ENCODE measurements at places on chromosomes 1 and 21. TPM values are rescaled to one million over a fixed set of nuclear protein-coding genes. Genes with fewer than 3 reads are reported as not detected.

LORICRIN gene
- not detected for total RNA-seq

CELA3A gene
- not detected for total RNA-seq

TRAPPC10 gene
- total RNA-seq, result 54.7 TPM

ICOSLG gene
- 1.3 TPM for total RNA-seq

ZMYND12 gene
- total RNA-seq, result 0.85 TPM

SAMSN1 gene
- 82.6 TPM for total RNA-seq

POMGNT1 gene
- 61.4 TPM for total RNA-seq

IFI6 gene
- total RNA-seq, result 12.3 TPM

RAP1GAP gene
- total RNA-seq, result 0.44 TPM

TMEM234 gene
- total RNA-seq, result 10.9 TPM

FBLIM1 gene
- total RNA-seq, result not detected

TCHH gene
- total RNA-seq, result 0.11 TPM

ASPM gene
- total RNA-seq, result 18.3 TPM

CPT2 gene
- total RNA-seq, result 21.4 TPM

CDK18 gene
- total RNA-seq, result 1.4 TPM

RPF1 gene
- total RNA-seq, result 63.5 TPM

TMEM81 gene
- total RNA-seq, result 4.6 TPM

SH2D1B gene
- not detected for total RNA-seq

LCE6A gene
- total RNA-seq, result not detected

IARS2 gene
- total RNA-seq, result 80.8 TPM

SYPL2 gene
- total RNA-seq, result not detected

TEX38 gene
- total RNA-seq, result not detected

ZBTB37 gene
- total RNA-seq, result 10.4 TPM

LEFTY2 gene
- total RNA-seq, result not detected

OR10Z1 gene
- total RNA-seq, result not detected

HJV gene
- not detected for total RNA-seq

KLHDC7A gene
- total RNA-seq, result not detected

TNFRSF18 gene
- 97.1 TPM for total RNA-seq

SLC44A3 gene
- 0.47 TPM for total RNA-seq

PGLYRP4 gene
- not detected for total RNA-seq

INTS3 gene
- total RNA-seq, result 61.1 TPM

KLF17 gene
- not detected for total RNA-seq

APCS gene
- total RNA-seq, result not detected

CASQ2 gene
- not detected for total RNA-seq

C1QB gene
- total RNA-seq, result 0.20 TPM

OR2L5 gene
- total RNA-seq, result not detected

IRF6 gene
- 1.2 TPM for total RNA-seq

PAQR6 gene
- 1.9 TPM for total RNA-seq

CXADR gene
- total RNA-seq, result 0.42 TPM

PGBD5 gene
- not detected for total RNA-seq

S100A10 gene
- total RNA-seq, result 279 TPM

SLC35F3 gene
- 7.8 TPM for total RNA-seq

C2CD4D gene
- total RNA-seq, result 1.9 TPM

OVAAL gene
- not detected for total RNA-seq

LRRC38 gene
- not detected for total RNA-seq

GBP5 gene
- 67.2 TPM for total RNA-seq

PAX7 gene
- not detected for total RNA-seq

MPL gene
- not detected for total RNA-seq
